Cerebellar nuclear complex (tissue), 1 donor: ENCODE measurements at places on chromosomes 5 and 9.

GRCh38 chr9:35980289-35981011, 22.5 kb upstream of the OR2S2 start:
- DNase-seq = no peak

GRCh38 chr9:106751681-106752080, 111.3 kb upstream of the ZNF462 start:
- DNase-seq = no peak

DNA sequence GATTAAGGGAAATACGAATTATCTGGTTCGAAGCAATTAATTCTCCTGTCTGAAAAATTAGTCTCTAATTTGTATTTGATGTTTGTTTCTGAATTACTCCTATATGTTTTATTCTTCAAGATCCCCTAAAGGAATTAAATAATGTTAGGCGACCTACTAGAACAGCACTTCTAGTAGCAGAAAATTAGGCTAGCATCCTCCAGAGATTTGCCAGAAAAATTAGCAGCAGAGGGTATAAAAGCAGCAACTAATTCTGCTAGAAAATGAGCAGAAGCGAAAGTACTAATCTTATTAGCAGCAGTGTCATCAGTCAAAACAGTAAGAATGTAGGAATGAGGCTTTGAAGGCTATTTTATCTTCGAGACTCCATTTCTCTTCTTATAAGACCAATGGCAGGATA, 114.3 kb upstream of the PJA2 start:
- DNase-seq = no peak

DNA sequence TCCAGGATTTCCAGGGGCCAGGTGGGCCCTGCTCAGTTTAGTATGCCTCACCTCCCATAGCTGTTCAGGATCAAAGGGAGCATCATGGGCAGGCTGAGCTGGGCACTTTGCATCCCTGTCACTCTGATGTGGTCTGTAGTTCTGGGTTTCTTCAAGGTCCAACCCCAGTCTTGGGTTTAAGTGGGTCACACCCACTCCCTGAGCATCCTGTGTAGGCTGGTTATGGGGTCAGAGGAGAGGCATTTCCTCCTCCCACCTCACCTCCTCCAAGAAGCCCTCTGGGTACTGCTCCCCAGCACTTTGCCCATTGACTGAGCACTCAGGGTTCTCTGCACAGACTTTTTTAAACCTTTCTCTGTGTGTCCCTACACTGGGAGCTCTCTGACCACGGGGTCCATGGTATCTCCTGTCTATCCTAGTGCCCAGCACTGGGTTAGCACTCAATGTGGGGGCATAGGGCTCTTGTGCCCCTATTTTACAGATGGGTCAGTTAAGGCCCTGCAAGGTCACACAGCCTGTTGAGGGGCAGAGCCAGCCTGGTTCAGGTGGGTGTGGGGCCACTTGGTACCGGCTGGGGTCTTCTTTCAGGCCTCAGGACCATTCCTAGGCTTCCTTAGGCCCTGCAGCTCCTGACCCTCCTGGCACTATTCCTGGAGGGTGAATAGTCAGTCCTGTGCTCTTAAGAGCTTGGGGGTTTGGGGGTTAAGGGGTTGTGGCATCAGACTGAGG, 19.0 kb downstream of the CXXC5 start:
- DNase-seq = no peak

DNA sequence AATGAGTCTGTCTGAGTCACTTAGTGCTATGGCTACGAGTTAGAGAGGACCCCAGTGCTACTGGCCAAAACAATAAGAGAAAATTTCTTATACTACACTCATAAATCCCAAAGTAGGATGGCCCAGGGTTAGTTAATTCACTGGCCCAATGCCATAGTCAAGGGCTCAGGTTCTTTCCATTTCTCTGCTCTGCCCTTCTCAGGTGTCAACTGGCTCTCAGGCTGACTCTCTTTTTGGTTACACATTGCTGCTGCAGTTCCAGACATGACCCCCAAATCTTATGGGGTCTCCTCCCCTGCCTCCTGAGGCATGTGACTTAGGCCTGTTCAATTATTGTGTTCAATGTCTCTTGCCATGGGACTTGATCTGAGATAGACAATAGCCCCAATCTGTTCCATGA, 70.4 kb downstream of the ARHGEF37 start:
- no peak for DNase-seq
